ENCODE measurements at places on chromosomes 7 and 10.

DNA sequence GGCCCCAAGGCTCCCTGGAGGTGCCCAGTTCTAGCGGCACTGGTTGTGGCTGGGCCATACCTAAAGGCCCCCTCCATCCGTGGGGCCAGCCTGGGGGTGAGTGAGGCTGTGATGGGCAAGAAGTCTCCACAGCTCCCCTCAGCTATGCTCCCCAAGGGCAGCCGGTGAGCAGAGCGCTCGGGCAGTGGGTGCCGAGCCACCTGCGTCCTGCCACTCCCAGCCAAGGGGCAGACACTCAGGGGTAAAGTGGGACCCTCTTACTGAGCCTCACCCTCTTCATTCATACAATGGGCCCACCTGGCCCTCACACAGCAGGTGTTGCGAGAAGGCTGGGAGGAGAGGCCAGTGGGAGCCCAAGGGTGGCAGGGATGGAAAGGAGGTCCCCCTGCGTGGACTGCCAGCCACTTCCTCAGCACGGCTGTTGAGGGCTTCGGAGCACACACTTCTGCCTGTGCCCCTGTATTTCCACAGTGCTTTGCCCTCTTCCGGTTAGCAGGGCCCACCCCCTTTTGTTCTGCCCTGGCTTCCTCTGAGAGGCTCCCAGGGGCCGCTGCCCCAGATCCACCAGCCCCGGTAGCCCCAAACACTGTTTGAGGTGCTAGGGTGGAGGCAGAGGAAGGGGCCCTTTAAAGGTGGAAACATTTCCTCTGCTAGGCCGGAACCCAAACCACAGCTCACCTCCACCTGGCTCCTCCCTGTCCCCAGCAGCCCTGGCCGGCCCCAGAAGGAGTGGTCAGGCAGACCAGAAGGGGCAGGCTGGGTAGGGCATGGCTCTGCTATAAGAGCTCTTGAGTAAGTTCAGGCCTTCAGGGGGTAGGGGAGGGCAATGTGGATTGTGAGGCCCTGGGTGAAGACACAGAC lies 16.4 kb upstream of the C10orf105 start:
- H3K4me3 ChIP-seq = no peak overlapping the region
- H3K27me3 ChIP-seq = no peaks in the 10 kb centered on the region
- no peak overlapping the region for H3K27ac ChIP-seq
- no peaks in the 10 kb centered on the region for H3K36me3 ChIP-seq

- no peaks in the 10 kb centered on the region for H3K36me3 ChIP-seq
- H3K4me1 ChIP-seq = no peaks in the 10 kb centered on the region
These were observed 701 bp upstream of the GBX1 start for GRCh38 chr7:151168003-151168786.

DNA sequence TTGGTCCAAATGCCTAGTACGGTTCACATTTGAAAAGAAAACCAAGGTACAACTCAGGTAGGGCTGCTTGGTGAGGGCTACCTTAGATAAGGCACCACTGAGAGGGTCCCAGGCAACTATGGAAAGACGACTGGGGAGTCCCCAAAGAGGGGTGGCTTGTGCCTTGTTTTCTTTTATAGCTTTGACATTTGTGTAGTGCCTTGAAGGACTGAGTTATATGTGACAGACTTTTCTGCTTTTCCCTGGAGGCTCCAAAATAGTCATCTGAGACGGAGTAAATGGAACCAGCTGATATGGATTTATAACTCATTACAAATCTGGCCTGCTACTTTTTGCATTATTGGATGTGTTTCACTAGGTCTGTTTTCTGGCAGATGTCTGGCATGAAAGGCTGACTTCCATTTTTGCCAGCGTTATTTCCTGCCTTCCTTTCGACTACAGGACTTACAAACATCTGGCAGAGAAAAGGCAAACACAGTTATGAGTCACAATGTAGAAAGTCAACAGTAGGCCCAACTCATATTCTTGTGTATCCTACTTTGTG lies 88.2 kb upstream of the IMMP2L start:
- no peaks in the 10 kb centered on the region for H3K4me1 ChIP-seq
- H3K27ac ChIP-seq = no peak overlapping the region
- no peak for DNase-seq
- no peaks in the 10 kb centered on the region for H3K36me3 ChIP-seq
- no peak overlapping the region for H3K4me3 ChIP-seq

DNA sequence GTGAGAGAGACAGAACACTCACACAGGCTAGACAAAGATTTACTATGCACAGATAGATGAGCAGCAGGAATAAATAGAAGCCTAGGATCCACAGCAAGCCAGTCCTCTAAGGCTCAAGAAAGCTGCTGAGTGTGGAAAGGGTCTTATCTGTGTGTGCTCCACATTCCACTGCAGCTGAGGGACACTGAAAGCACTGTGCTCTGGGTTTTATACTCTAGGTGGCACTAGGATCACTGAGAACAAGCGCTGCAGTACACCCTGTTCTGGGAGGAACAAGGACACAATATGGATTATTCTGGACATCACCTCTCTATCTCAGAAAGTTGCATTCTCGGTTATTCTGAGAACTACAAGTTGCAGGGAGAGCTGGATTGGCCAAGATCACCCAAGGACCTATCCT lies 4.9 kb upstream of the KLHL7 start:
- DNase-seq = no peak
- peaks cover 4% of the 10 kb centered on the region for H3K4me1 ChIP-seq
- no peaks in the 10 kb centered on the region for H3K27me3 ChIP-seq
- no peak overlapping the region for H3K27ac ChIP-seq

DNA sequence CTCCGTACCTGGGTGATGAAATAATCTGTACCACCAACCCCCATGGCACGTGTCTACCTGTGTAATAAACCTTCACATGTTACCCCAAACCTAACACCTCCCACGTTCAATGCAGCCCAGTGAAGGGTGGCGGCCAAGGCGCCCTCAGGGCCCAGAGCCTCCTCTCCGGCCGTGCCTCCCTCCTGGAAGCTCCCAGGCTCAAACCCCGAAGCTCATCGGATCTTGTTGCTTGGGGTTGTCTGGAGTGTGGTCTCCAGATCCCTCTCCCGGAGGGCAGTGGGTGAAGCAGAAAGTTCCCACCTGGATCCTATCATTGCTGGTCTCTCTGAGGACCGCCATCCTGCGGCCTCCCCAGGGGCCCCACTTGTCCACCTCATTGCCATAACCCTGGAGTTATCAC lies 9.4 kb upstream of the KNDC1 start:
- H3K36me3 ChIP-seq = no peaks in the 10 kb centered on the region
- peaks cover 33% of the 10 kb centered on the region for H3K27me3 ChIP-seq
- H3K27ac ChIP-seq = no peak overlapping the region
- H3K4me1 ChIP-seq = no peaks in the 10 kb centered on the region

GRCh38 chr10:47369251-47369894 lies 14.7 kb downstream of the ZNF488 start:
- no peaks in the 10 kb centered on the region for H3K27me3 ChIP-seq
- no peaks in the 10 kb centered on the region for H3K36me3 ChIP-seq
- peaks cover 5% of the 10 kb centered on the region for H3K4me1 ChIP-seq
- H3K4me3 ChIP-seq = no peak overlapping the region

GRCh38 chr10:15990535-15991129 lies 130.3 kb upstream of the MINDY3 start:
- H3K4me3 ChIP-seq = no peak overlapping the region
- H3K36me3 ChIP-seq = no peaks in the 10 kb centered on the region
- no peak overlapping the region for H3K27ac ChIP-seq
- H3K4me1 ChIP-seq = no peaks in the 10 kb centered on the region
- no peak for DNase-seq

DNA sequence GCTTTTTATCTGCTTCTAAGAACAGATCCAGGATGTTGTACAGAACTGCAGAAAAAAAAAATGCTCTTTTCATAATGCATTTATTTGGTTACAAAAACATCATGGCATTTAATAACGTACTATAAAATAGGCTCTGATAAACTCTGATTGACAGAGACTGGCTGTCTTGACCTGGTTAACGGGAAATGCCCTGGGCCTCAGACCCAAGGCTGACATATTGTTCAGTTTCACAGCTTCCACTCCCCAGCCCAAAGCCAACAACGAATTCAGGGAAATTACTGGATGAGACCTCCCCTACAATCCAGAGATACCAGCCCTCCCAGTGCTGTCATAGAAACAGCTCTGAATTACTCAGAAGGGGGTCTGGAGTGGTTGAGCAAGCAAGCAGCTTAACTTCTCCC lies 260.1 kb downstream of the CREB5 start:
- H3K36me3 ChIP-seq = no peaks in the 10 kb centered on the region
- no peak overlapping the region for H3K4me3 ChIP-seq
- H3K27me3 ChIP-seq = no peaks in the 10 kb centered on the region
- H3K4me1 ChIP-seq = no peaks in the 10 kb centered on the region
- H3K27ac ChIP-seq = no peak overlapping the region

DNA sequence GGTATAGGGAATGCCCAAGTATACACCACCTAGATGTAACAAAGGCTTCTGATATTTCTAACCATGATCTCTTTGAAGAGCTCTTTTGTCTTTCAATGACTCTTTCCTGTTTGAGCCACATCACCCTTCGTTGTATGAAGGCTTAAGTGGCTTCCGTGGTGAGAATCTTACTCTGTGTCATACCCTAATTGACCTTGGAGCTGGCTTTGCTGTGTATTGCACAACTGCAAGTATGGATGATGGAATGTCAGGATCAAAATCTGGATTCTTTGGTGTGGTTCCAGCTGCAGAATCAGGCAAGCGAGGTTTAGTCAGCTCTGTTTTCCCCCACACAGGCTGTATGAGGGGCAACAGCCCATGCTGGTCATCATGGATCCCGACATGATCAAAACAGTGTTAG lies 16.0 kb downstream of the CYP3A43 start:
- no peak overlapping the region for H3K27ac ChIP-seq
- H3K27me3 ChIP-seq = no peaks in the 10 kb centered on the region
- no peaks in the 10 kb centered on the region for H3K4me1 ChIP-seq

DNA sequence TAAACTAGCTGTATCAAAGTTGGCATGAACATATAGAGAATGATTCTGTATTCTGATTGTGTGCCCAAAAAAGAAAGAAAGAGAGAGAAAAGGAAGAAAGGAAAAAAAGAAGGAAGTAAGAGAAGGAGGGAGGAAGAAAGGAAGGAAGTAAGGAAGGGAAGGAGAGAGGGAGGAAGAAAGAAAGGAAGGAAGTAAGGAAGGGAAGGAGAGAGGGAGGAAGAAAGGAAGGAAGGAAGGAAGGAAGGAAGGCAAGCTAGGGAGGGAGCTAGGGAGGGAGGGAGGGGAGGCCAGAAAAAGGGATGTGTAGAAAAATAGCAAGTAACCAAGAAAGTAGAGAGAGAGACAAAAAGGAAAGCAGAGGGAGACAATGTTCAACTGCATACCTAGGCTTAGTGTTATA lies 60.7 kb upstream of the TARP start:
- H3K27me3 ChIP-seq = no peaks in the 10 kb centered on the region
- H3K27ac ChIP-seq = no peak overlapping the region
- no peaks in the 10 kb centered on the region for H3K36me3 ChIP-seq
- H3K4me3 ChIP-seq = no peak overlapping the region
- no peaks in the 10 kb centered on the region for H3K4me1 ChIP-seq

DNA sequence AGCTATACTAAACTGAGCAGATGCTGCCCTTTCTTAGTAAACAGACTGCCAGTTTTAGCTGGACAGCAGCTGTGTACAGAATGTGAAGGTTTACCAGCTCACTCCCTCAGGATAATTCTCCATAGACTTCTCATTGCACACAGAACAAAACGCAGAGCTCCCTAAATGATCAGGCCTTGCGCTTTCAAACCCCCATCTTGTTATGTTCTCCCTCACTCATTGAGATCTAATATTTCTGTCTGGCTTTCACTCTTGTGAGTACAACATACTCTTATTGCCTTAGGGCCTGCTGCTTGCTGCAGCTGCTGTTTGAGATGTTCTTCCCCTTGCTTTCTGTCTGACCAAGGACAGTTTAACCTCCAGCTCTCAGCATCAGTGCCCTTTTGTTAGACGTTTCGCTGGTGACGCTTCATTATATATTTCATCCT lies 17.3 kb downstream of the VWDE start:
- no peaks in the 10 kb centered on the region for H3K27me3 ChIP-seq
- no peak overlapping the region for H3K27ac ChIP-seq
- no peaks in the 10 kb centered on the region for H3K36me3 ChIP-seq
- no peaks in the 10 kb centered on the region for H3K4me1 ChIP-seq

DNA sequence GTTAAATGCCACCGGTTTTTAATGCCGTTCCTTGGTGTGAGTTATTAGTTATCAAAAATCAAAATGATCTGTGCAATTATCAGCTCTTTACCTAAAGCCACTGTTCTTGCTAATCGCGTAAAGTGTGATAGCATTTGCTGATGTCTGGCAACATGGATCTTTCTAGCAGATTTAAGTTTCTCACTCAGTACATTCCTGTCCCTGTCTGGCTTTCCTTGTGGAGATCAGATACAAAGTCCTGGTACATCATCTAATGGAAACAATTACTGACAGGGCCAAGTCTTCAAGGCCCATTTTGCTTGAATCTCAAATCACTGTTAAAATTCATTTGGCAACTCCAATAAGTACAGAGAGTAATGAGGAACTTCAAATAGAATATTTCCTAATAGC lies 755.7 kb downstream of the AUTS2 start:
- H3K4me3 ChIP-seq = no peak overlapping the region
- H3K4me1 ChIP-seq = peaks cover 9% of the 10 kb centered on the region
- no peak overlapping the region for H3K27ac ChIP-seq

GRCh38 chr7:96670338-96671289 lies 39.0 kb downstream of the SEM1 start:
- H3K27ac ChIP-seq = no peak overlapping the region
- no peaks in the 10 kb centered on the region for H3K27me3 ChIP-seq
- H3K4me3 ChIP-seq = no peak overlapping the region
- no peaks in the 10 kb centered on the region for H3K4me1 ChIP-seq

DNA sequence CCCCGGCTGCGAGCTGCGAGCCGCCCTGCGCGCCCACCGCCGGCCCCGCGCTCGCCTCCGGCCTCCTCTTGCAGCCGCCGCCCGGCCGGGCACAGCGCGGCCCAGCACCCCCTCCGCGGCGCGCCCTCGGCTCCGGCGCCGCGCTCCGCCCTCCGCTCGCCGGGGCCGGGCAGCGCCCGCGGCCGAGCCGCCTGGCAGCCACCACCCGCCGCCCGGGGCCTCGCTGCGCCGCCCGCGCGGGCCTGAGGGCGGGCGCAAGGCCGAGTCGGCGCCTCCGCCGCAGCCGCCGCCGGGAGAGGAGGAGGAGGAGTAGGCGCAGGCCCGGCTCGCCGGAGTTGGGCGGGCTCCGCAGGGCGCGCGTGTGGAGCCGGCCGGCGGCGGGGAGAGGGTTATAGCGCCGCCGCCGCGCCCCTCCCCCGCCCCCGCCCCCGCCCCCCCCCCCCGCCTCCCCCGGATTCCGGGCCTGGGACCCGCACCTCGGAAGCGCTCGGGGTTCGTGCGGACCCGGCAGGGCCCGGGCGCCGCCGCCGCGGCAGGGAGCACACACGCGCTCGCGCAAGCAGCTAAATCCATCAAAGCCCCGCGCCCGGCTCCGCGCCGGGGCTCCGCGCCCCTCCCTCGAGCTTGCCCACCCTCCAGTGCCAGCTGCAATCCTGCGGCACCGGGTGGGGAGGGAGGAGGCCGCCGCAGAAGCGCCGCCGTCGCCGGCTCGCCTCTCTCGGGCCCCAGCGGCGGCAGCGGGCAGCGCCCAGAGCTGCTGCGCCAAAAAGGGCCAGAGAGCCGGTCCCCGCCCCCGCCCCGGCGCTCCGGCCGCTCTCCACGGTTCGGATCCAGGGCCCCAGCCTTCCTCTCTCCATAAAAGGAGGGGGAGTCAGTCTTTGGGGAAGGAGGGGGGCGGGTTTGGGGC lies at the start of gene PDGFA:
Gene PDGFA (minus strand): TSS at position 363 of the 907 bp plus-strand sequence. CDS start 845 bp downstream, outside the sequence.
- peak within 1 kb of the TSS; percentile 96 for H3K27ac ChIP-seq
- H3K4me3 ChIP-seq = peak within 1 kb of the TSS; percentile 96
- no peak for DNase-seq

All from tibial artery (tissue), 4 donors.